ENCODE measurements at places on chromosomes 13 and 19.

- no peak for DNase-seq
Observed at GRCh38 chr13:32212421-32212820, 102.7 kb downstream of the ZAR1L start.

GRCh38 chr13:104043184-104043583, 977.0 kb upstream of the SLC10A2 start:
- no peak for DNase-seq

DNA sequence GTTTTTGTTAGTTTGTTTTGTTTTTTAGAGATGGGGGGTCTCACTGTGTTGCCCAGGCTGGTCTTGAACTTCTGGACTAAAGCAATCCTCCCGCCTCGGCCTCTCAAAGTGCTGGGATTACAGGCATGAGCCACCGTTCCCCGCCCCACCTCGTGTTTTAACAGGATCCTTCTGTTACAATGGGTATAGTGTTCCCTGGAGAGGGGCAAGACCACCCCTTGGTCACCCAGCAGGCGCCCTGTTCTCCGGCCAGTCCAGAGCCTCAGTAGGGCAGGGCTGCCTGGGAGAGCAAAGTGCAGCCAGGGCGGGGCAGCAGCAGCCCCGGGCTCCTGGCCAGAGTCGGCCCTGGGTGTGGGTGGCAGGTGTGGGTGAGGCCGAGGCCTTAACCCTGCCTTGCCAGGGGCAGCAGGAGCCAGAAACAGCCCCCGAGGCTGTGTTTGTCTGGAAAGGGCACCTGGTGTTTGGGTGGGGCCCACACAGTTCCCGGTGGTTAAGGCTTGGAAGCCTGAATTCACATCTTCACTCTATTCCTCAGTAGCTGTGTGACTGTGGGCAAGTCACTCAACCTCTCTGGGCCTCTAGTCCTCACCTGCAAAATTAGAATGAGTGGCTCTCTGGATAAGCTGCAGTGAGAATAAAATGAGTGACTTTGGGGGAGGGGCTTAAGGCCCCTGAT, 7.2 kb downstream of the VASP start:
- no peak for DNase-seq

DNA sequence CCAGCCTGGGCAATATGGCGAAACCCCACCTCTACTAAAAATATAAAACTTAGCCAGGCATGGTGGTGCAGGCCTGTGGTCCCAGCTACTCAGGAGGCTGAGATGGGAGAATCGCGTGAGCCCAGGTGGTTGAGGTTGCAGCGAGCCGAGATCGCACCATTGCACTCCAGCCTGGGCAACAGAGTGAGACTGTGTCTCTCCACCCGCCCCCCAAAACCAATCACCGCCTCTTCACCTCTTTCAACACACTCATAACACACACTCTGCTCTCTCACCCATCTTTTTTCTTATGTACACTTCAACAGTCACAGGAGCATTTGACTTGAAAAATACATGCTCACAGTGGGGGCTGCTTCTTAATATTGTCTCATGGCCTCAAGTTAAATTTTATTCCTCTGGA, 76.8 kb downstream of the ESD start:
- DNase-seq = no peak

Measured in NCI-H1417 treated with DMSO at 0.1 percent for 48 hours (cell line).